ENCODE measurements at places on chromosomes 5 and 9.

DNA sequence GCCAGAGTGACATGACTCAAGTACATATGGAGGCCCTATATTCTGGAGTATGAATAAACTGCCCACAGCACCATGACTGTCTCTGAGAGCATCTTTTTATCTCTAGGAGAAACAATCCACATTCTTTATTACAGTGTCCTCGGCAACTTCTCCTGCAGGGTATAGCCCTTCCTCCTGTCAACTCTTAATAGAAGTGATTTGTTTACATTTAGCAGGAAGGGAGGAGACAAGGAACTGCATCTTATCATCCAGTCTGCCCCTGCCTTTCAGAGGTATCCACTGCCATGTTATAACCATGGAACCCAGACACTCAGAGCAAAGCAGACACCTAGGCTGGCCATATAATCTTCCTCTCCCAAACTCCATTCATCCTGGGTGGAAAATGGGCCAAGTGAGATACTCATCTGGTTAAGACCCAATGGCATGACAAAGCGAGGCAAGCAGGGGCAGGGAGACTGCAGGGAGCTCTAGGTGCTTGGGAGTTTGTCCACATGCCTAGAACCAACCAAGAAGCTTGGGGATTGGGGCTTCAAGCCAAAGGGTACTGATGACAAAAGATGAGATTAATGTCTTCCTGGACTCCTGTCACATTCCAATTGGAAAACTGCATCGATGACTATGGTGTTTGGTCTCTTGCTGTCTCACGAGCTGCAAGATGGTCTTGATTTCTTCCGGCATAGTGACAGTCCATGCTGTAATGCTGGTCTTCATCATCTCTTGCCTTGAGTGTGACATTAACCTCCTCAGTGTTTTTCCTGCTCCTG, 620.5 kb upstream of the KLF4 start:
- H3K27ac ChIP-seq: no peak overlapping the region
- no peak for DNase-seq
- no peak overlapping the region for H3K4me3 ChIP-seq
- no peaks in the 10 kb centered on the region for H3K27me3 ChIP-seq
- peaks cover 12% of the 10 kb centered on the region for H3K4me1 ChIP-seq

DNA sequence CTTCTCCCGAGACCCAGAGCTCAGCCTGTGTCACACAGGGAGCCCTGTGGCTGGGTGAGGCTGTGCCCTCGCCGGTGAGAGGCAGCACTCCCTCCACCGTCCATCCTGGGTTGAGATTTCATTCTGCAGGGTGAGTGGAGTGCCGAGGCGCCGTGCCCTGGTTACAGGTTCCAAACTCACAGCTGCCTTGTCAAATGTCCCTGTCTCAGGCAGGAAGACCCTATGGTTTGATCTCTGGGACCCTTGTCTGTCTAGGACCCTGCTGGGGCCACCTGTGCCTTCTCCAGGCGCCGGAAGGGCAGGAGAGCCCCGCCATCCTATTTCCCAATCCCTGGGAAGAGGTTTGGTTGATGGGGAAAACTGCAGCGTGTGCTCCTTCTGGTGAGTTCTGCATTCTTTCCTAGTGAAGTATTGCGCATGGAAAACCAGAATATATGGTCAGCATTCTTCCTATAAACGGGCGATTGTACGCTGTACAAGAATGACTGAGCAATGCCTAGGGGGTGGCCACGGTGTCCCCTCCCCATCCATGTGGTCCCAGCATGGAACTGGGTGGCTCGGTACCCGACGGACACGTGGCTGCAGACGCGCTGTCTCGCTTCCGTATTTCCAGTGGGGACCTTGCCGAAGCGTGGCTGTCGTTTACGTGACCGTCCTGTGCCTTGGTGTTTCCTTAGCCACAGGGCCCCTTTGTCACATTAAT, 95.9 kb upstream of the COL5A1 start:
- no peak for DNase-seq
- H3K27ac ChIP-seq: peak overlapping the region; percentile 92
- H3K36me3 ChIP-seq: no peaks in the 10 kb centered on the region
- peak overlapping the region; percentile 27 for H3K4me3 ChIP-seq
- H3K4me1 ChIP-seq: peaks cover 21% of the 10 kb centered on the region

- no peak for DNase-seq
- H3K4me3 ChIP-seq: no peak overlapping the region
- no peaks in the 10 kb centered on the region for H3K27me3 ChIP-seq
- no peak overlapping the region for H3K27ac ChIP-seq
Measured at GRCh38 chr5:113083481-113083880, 106.9 kb downstream of the DCP2 start.

- no peak for DNase-seq
- H3K27ac ChIP-seq: no peak overlapping the region
- no peaks in the 10 kb centered on the region for H3K4me1 ChIP-seq
- H3K4me3 ChIP-seq: no peak overlapping the region
- no peaks in the 10 kb centered on the region for H3K36me3 ChIP-seq
- H3K27me3 ChIP-seq: no peaks in the 10 kb centered on the region
Measured at GRCh38 chr5:171648279-171649074, 137.1 kb upstream of the SMIM23 start.

DNA sequence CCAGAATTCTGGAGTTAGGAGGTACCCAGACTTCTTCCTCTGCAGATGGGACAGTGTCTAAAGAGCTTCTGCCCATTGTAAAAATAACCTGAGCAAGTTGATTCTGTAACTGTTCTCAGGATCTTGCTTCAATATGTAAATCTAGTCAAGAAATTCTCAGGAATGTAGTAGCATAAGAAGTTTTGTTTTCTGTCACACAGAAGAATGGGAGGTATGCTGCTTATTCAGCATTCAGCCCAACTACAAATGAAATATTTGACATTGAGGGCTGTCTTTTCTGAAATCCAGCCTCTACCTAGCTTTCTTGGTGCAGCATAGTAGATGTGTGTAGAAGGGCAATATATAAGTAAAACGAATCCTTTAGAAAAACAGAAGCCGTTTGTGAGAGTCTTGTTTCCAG, 13.8 kb downstream of the MACIR start:
- H3K4me1 ChIP-seq: peaks cover 13% of the 10 kb centered on the region
- no peaks in the 10 kb centered on the region for H3K27me3 ChIP-seq
- no peak overlapping the region for H3K4me3 ChIP-seq
- DNase-seq: no peak
- H3K36me3 ChIP-seq: no peaks in the 10 kb centered on the region

- no peaks in the 10 kb centered on the region for H3K36me3 ChIP-seq
- peaks cover 12% of the 10 kb centered on the region for H3K4me1 ChIP-seq
- DNase-seq: peak; percentile 23
- no peaks in the 10 kb centered on the region for H3K27me3 ChIP-seq
- no peak overlapping the region for H3K27ac ChIP-seq
Measured at GRCh38 chr5:174532455-174533453, 191.6 kb upstream of the MSX2 start.

DNA sequence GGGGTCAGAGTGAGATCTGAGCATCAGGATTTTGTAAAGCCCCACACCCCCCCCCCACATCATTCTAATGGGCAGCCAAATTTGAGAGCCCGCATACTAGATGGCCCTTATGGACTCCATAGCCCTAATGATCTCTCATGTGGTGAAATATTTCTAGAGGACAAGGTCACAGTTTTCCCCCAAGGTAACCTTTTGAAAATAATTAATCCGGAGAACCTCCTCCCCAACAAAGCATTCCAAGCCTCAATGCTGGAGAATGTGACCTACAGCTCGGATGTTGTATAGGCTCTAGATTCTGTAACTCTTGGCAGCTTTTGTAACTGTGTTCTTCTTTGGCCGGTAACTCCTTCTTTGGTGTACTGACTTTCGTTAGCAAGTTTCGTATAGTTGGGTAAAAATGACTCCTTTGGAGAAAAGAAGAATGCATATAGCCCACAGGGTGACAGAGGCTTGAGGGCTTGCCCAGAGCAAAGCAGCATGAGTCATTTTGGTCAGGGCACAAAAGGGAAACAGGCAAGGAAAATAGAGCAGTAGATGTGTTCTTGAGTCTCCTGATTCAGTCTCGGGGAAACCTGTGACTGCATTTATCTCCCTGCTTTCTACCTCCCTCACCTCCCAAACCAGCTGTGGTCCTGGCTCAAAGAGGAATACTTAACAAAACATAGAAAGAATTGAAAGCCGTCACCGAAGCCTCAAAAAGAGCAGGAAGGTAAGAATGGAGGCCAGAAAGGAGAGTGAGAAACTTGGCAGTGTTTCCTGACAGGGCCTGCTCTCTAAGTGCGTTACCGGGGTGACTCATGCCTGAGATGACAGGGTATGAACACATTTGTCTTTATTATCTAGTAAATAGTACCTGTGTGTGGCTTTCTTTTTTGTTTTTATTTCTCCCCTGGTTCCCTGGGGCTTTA, 6.6 kb upstream of the XPA start:
- H3K27ac ChIP-seq: no peak overlapping the region
- H3K27me3 ChIP-seq: no peaks in the 10 kb centered on the region
- H3K4me1 ChIP-seq: no peaks in the 10 kb centered on the region
- no peaks in the 10 kb centered on the region for H3K36me3 ChIP-seq
- no peak overlapping the region for H3K4me3 ChIP-seq

DNA sequence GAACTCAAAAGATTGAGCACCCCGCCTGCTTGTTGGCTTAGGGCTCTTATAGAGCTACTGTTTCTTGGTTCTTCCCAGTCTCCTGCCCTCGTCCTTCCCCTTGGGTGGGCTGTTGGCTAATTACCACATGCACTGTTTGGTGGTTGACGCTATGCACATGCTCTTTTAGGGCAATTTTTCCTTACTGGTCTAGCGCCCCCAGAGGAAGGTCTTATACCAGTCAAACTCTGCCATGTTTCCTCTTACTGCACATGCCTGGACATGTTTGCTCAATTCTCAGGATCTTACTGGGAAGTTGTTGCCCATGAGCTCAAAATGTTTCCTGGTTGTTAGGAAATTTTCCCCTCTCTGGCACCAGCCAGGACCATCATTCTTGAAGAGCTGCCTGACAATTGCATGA, 101.9 kb downstream of the SLC28A3 start:
- H3K36me3 ChIP-seq: no peaks in the 10 kb centered on the region
- no peaks in the 10 kb centered on the region for H3K27me3 ChIP-seq
- no peaks in the 10 kb centered on the region for H3K4me1 ChIP-seq
- no peak overlapping the region for H3K4me3 ChIP-seq

DNA sequence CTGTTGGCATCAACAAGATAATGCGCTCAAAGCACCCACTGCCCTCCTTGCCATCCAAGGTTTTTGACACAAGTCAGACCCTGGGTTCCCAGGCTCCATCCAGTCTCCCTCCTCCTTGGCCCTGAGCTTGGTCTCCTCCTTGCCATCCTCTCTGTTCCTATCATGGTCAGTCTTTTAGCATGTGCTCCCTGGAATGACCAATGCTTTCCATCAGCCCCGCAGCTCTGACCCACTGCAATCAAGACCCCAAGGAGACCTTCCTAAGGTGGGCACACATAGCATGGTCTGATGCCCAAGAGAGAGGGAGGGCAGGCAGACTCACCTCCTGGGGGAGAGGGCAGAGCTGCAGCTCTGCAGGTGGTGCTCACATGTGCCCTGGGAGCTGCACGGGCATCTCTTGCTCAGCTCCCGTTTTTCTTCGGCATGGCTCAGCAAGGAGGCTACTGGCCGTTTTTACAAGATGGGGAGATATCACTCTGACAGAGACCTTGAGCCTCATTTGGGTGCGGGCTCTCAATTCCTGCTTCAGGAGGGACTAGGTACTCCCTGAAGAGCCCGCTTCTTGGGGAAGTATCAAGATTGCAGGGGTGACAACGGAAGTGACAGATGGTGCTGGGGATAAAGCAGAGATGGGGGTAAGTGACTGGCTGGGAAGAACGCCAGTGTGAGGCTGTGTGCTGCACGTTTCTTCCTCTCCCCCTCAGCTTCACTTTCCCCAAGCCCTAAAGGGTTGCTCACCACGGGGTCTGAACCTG, 3.3 kb downstream of the SEPTIN8 start:
- H3K27ac ChIP-seq: no peak overlapping the region
- DNase-seq: no peak
- H3K36me3 ChIP-seq: no peaks in the 10 kb centered on the region
- peaks cover 79% of the 10 kb centered on the region for H3K4me1 ChIP-seq
- no peak overlapping the region for H3K4me3 ChIP-seq

DNA sequence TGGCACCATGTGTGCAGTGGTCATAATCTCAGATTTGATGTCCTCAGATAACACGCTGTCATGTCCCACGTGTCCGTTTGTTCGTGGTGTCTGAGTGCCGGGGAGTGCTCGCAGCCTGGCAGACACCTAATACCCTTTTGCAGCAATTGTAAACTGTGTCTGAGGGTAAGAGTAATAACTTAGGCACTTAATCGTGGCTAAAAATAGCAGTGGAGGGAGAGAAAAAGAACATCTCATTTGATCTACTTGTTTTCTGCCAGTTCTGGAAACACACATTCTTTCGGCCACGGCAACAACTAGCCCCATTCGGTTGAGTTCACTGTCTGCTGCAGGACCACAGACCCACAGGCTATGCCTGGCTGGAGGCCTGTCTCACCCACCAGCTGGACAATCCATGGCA, 16.5 kb downstream of the ADCY2 start:
- H3K4me1 ChIP-seq: no peaks in the 10 kb centered on the region
- H3K4me3 ChIP-seq: no peak overlapping the region
- DNase-seq: no peak
- H3K36me3 ChIP-seq: no peaks in the 10 kb centered on the region
- no peaks in the 10 kb centered on the region for H3K27me3 ChIP-seq

DNA sequence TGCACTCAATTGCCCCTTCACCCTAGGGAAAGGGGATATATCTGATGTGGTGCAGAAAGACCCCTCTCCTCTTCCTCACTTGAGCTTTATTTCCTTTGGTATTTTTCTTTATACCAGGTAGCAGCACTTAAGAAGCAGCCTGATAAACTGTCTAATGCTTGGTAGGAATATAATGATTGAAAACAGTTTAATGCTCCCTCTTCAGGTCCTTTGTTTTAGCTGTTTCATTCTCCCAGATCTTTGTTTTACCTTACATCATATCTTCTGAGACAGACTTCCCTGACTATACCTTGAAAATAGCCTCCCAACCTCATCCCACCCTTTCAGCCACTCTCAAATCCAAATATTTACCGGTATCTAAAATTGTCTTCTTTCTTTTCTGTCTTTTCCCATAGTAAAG, 87.9 kb downstream of the NUDT12 start:
- no peak for DNase-seq
- H3K36me3 ChIP-seq: no peaks in the 10 kb centered on the region

DNA sequence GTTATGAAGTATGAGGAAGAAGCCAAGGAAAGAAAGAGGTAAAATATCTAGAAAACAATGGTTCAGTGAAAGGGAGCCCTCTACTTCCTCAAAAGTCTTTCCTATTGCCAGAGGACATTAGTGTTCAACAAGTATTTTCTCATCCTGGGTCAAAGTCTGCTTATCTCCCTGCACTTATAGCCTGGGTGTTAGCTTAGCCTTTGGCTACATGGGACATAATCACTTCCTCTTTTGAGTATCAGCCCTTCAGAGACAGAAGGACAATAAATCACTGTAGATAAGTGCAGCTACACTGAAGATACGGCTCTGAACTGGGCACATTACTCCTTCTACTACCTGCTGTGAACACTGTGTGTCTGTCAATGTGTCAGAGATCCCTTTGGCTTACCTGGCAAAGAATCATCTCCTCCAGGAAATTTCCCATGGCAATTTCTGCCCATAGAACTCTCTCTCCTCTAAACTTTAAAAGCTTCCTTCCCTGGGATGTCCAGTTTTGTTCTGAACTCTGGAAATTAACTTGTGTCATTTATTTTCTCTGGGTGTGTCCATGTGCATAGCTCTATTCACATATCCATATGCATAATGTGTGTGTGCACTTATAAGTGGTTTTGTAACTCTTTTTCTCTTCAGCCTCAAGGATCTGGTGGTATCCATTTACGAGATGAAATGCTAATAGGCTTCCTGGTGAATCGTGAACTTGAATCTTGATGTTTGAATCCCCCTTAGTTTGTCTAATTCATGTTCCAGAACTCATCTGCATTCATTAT, 30.0 kb upstream of the RECK start:
- no peaks in the 10 kb centered on the region for H3K36me3 ChIP-seq
- H3K4me3 ChIP-seq: no peak overlapping the region
- H3K27ac ChIP-seq: peak overlapping the region; percentile 14
- no peaks in the 10 kb centered on the region for H3K4me1 ChIP-seq
- no peak for DNase-seq

- H3K36me3 ChIP-seq: no peaks in the 10 kb centered on the region
- no peak overlapping the region for H3K27ac ChIP-seq
- no peaks in the 10 kb centered on the region for H3K27me3 ChIP-seq
Measured at GRCh38 chr5:59061377-59061776, 478.5 kb downstream of the RAB3C start.

All from tibial nerve (tissue), 4 donors.